Vagina (tissue), 2 donors: ENCODE measurements at places on chromosomes 11 and 22.
A peak's percentile ranks its signal among the peaks of the same experiment; 100 is the strongest.

DNA sequence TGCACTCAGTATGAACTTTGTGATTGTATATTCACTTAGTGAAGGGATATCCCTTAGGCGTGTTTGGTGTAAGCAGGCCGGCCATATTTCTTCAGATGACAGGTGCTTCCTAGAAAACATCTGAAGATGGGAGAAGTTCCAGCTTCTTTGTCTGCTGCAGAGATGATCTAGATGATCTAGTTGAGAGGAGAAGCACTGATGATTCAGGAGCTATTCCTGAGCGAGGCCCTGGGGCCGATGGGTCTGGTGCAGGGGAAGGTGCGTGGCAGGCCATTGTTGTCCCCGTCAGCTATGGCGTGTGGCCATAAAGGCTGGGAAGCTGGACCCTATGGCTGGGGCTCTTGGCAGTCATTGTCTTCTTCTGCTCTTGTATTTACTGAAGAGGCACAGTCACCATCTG is 14.0 kb downstream of the FAM118A start:
- peaks cover 16% of the 10 kb centered on the region for H3K4me1 ChIP-seq
- peaks cover 31% of the 10 kb centered on the region for H3K36me3 ChIP-seq
- no peak overlapping the region for H3K27ac ChIP-seq

DNA sequence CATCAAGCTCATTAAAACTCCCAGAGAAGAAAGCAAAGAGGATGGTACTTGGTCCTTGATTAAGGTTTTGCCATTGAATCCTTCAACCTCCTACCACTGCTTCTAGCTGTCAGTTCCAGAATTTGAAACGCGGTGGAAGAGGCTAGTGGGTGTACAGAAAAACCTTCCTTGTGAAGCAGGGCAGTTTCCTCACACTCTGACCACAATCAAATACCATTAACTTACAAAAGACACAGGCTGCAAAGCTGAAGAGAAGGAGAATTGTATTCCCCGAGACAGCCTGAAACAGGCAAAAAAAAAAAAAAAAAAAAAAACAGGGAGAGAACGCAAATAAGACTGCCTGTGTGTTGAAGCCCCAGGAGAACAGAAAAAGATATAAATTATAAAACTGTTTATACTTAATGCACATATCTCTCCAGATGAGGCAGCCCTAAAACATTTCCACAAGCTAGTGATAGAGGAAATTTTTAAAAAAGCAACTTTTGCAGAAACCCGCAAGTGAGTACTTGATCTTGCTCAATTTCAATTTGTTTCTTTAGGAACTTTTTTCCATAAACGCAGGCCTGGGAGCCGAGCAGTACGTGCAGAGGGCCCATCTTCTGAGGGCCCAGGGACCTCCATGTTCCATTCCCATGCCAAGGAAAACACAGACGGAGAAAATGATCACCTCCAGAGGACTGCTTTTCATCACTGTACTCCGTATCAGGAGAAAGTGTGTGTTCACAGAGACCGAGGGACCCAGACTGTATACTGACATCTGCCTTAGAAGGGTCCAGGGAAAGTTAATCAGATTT is 218.7 kb upstream of the BLID start:
- no peak for DNase-seq
- H3K36me3 ChIP-seq: no peaks in the 10 kb centered on the region
- no peaks in the 10 kb centered on the region for H3K4me1 ChIP-seq
- no peak overlapping the region for H3K27ac ChIP-seq
- no peak overlapping the region for H3K4me3 ChIP-seq

- DNase-seq: no peak
- H3K36me3 ChIP-seq: no peaks in the 10 kb centered on the region
- no peak overlapping the region for H3K4me3 ChIP-seq
- no peaks in the 10 kb centered on the region for H3K4me1 ChIP-seq
Observed at GRCh38 chr11:70756756-70757155, 358.4 kb downstream of the CTTN start.

- H3K4me3 ChIP-seq: no peak overlapping the region
- no peak overlapping the region for H3K27ac ChIP-seq
- DNase-seq: no peak
- H3K4me1 ChIP-seq: peaks cover 29% of the 10 kb centered on the region
- H3K27me3 ChIP-seq: no peaks in the 10 kb centered on the region
Observed at GRCh38 chr11:119091966-119092879, 7.5 kb downstream of the HMBS start.

DNA sequence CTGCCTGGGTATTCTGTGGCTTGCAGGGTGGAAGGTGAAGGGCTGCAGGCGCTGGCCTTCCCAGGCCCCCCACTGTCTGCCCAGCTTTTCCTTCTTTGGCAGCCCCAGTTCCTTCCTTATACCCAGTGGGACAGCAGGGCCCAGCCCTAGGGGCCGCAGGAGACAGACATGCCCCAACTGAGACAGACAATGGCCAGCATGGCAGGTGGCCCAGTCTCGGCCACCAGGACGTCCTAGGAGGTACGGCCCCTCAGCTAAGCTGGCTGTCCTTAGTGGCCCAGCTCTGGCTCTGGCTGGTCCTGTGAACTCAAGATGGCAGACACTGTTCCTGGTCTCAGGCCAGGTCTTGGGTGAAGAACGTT is 35.9 kb downstream of the RTN4R start:
- no peak overlapping the region for H3K4me3 ChIP-seq
- H3K27me3 ChIP-seq: no peaks in the 10 kb centered on the region
- no peak overlapping the region for H3K27ac ChIP-seq
- DNase-seq: no peak

GRCh38 chr11:93559681-93560080 is 16.5 kb upstream of the SMCO4 start:
- no peaks in the 10 kb centered on the region for H3K27me3 ChIP-seq
- H3K4me3 ChIP-seq: no peak overlapping the region
- no peak overlapping the region for H3K27ac ChIP-seq
- no peak for DNase-seq

- no peak overlapping the region for H3K4me3 ChIP-seq
- H3K4me1 ChIP-seq: no peaks in the 10 kb centered on the region
- no peak for DNase-seq
- no peaks in the 10 kb centered on the region for H3K27me3 ChIP-seq
- no peaks in the 10 kb centered on the region for H3K36me3 ChIP-seq
Observed at GRCh38 chr11:40179541-40179940, 1279.9 kb downstream of the LRRC4C start.

DNA sequence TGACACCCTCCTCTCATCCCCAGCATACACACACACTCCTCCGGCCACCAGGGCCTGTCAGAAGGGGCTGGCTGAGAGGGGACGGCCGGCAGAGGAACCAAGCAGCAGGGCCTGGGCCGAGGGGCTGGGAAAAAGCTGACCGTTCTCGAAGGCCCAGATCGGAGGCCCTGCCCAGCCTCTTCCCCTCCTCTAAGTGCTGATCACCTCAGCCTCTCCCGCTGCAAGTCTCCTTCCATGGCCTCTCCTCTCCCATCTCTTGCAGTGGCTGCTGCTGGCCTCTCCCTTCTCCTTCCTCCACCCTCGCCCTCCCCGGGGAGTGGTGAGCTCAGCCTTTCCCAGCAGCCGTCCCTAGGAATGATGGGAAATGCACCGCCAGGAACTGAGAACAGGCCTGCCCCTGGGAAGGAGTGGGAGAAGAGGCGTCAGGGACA is 39.6 kb downstream of the ARRB1 start:
- no peak for DNase-seq
- no peaks in the 10 kb centered on the region for H3K27me3 ChIP-seq
- H3K4me3 ChIP-seq: peak overlapping the region; percentile 31
- H3K27ac ChIP-seq: peak overlapping the region; percentile 93
- H3K4me1 ChIP-seq: peaks cover 56% of the 10 kb centered on the region
- no peaks in the 10 kb centered on the region for H3K36me3 ChIP-seq

GRCh38 chr11:111452146-111452545 is 60.0 kb downstream of the BTG4 start:
- H3K27ac ChIP-seq: no peak overlapping the region
- DNase-seq: no peak
- H3K4me3 ChIP-seq: no peak overlapping the region
- H3K27me3 ChIP-seq: no peaks in the 10 kb centered on the region
- H3K4me1 ChIP-seq: no peaks in the 10 kb centered on the region

GRCh38 chr11:102138670-102139069 is 28.4 kb downstream of the YAP1 start:
- DNase-seq: no peak
- H3K36me3 ChIP-seq: no peaks in the 10 kb centered on the region
- H3K27ac ChIP-seq: peak overlapping the region; percentile 66

DNA sequence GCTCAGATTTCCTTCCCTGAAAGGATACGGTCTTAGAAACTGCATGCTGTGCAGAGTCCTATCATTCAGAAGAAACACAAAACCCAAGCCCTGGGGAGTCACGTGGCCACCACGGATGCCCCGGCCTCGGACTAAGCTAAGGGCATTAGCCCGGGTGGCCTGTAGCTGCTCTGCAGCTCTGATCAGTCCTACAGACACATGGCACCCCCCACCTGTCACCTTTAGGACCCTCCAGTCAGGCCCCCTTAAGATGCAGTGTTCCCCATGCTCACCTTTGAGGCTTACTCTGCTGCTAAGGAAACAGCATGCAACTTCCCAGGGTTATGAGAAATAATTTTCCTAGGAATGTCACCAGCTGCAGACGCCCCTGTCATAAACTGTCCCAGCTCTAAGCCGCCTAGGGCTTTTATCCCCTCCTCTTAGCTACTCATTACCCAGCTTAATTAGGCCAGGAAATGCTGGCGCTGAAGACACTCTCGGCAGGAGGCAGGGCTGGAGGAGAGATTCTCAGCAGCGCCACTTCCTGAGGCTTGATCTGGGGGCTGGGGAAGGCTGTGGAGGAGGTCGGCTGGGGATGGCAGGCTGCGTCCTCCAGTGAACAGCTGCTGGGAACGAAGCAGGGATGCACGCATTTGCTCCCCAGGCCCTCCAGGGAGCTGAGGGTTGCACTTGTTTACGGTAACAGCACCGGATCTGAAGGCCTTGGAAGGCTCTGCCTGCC is 47.2 kb upstream of the ADA2 start:
- no peaks in the 10 kb centered on the region for H3K27me3 ChIP-seq
- H3K36me3 ChIP-seq: no peaks in the 10 kb centered on the region
- H3K4me3 ChIP-seq: no peak overlapping the region
- peaks cover 8% of the 10 kb centered on the region for H3K4me1 ChIP-seq
- H3K27ac ChIP-seq: no peak overlapping the region

DNA sequence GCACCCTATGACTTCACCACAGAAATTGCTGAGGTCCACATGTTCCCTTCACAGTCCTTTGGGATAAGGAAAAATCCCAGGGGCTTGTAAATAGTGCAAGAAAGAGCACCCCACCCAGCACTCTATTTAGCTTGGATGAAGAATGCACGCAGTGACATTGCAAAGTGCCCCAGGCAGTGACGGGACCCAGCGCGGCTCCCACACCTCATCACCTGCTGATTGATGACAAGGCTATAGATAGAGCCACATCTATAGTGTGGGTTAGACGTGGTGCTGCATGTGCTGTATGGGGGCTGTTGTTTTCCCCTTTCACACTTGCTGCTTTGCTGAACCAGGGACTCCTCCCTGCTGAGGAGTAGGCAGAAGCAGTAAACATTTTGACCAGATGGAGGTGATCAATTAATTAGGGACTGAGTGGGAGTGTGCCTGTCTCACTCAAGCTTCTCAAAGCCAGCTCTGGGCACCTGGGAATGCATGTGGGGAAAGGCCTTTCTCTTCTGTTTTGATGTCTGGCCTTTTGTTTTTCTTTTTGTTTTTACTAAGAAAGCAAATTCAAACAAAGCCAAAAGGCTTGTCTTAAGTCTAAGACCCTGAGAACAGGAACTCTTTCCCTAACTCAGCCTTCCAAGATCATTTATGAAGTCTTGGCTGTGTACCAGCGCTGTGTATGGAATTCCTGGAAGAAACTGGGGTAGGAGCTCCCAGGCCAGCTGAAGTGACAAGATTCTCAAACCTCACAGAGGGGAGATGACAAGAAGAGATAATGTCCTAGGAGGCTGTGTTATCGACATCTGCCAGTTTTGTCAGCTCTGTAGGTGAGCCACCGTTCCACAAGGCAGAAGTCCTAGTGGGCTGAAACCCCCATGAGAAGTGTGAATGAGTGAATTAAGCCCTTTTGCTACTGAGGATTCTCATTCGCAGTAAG is 219.7 kb downstream of the BARX2 start:
- no peak overlapping the region for H3K27ac ChIP-seq
- no peak overlapping the region for H3K4me3 ChIP-seq
- H3K36me3 ChIP-seq: no peaks in the 10 kb centered on the region
- no peaks in the 10 kb centered on the region for H3K27me3 ChIP-seq
- no peak for DNase-seq

GRCh38 chr11:71164621-71165020 is 87.8 kb downstream of the SHANK2 start:
- DNase-seq: no peak
- H3K4me1 ChIP-seq: no peaks in the 10 kb centered on the region

DNA sequence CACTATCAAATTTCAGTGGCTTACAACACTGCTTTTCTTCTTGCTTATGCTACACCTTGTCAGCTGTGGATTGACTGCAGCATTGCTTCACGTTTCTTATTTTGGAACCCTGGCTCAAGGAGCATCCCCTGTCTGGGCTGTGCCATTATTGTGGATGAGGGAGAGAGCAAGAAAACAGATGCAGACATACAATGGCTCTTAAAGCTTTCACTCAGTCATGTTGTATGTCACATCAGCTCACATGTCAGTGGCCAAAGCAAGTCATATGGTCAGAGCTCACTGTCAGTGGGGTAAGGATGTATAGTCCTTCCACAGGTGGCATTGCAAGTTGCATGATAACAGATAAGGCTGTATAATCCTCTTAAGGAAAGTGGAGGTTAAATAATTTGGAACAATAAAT is 10.0 kb downstream of the ARHGEF12 start:
- no peak overlapping the region for H3K4me3 ChIP-seq
- H3K4me1 ChIP-seq: peaks cover 77% of the 10 kb centered on the region
- H3K27ac ChIP-seq: peak overlapping the region; percentile 30
- no peaks in the 10 kb centered on the region for H3K27me3 ChIP-seq
- no peak for DNase-seq

GRCh38 chr22:39717099-39717498 is 146.5 kb downstream of the CACNA1I start:
- DNase-seq: no peak
- H3K27ac ChIP-seq: no peak overlapping the region
- no peaks in the 10 kb centered on the region for H3K36me3 ChIP-seq

- H3K27ac ChIP-seq: no peak overlapping the region
- H3K27me3 ChIP-seq: no peaks in the 10 kb centered on the region
- peaks cover 8% of the 10 kb centered on the region for H3K4me1 ChIP-seq
- H3K4me3 ChIP-seq: no peak overlapping the region
Observed at GRCh38 chr11:30392221-30392784, 69.4 kb downstream of the ARL14EP start.

- no peak for DNase-seq
- no peaks in the 10 kb centered on the region for H3K4me1 ChIP-seq
- H3K27ac ChIP-seq: no peak overlapping the region
- H3K4me3 ChIP-seq: no peak overlapping the region
Observed at GRCh38 chr11:125242141-125242775, 77.7 kb downstream of the PKNOX2 start.

- DNase-seq: no peak
- no peak overlapping the region for H3K27ac ChIP-seq
- no peaks in the 10 kb centered on the region for H3K27me3 ChIP-seq
Observed at GRCh38 chr11:27392278-27393114, 29.5 kb upstream of the CCDC34 start.
